Suppressor macrophage treated with lipopolysaccharide for 1 hour (primary cell): ENCODE measurements at places on chromosomes 3 and 15.

GRCh38 chr15:25795061-25795460 lies 68.1 kb downstream of the ATP10A start:
- no peak for DNase-seq

DNA sequence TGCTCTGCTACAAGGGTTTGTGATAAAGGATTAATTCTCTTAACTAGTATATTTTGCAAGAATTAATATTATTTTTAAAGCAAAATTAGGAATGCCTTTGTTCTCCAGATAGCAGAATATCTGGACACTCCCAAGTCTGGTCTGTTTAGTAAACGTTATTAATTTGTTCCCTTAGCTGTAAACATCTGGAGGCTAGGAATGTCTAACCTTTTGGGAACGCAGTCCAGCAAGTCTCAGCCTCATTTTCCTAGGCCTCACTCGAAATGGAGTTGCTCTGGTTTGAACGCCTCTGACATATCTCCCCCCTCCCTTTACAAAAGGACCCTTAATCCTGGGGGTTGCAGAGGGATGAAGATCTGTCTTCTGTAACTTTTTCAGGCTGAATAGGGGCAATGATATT lies 59.3 kb upstream of the WNT7A start:
- DNase-seq = no peak

GRCh38 chr3:137854533-137855261 lies 90.6 kb downstream of the SOX14 start:
- no peak for DNase-seq

GRCh38 chr3:66442254-66443117 lies 58.3 kb downstream of the LRIG1 start:
- peak; percentile 23 for DNase-seq

DNA sequence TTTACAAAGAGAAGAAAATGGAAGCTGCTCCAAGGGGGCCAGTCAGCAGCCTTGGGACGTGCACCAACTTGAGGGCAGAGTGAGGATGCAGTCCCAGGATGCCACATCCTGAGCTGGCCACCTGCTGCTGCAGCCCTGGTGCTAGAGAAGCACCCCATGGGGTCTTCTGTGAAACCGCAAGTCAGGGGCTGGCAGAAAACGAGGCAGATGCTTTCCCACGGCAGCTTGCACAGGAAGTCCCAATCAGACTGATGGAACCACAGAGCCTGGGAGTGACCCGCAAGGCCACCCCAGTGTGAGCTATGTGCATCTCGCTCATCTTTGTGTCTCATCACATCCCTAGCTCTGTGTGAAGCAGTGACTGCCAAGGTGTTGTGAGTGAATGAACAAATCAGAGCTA lies 76.5 kb downstream of the NUP210 start:
- DNase-seq = no peak

GRCh38 chr15:89783861-89784685 lies 7.9 kb downstream of the MESP2 start:
- DNase-seq = no peak

GRCh38 chr3:186138272-186138981 lies 29.5 kb upstream of the ETV5 start:
- no peak for DNase-seq

DNA sequence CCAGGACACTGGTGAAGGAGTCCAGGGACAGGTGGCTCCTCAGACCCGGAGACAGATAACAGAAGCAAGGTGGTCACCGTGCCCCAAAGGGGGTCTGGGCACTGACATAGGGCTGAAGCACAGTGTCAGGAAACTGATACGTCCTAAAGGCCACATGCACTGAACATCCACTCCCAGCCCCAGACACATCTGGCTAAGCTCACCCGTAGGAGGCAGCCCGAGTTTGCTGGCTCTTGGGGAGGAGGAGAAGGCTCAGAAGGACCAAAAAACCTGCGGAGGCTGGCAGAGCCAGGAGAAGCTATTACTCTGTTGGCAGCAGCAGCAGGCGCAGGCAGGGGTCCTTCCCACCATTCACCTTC lies 1.2 kb downstream of the CACNA2D2 start:
- no peak for DNase-seq

- peak; percentile 75 for DNase-seq
These were observed 1.2 kb downstream of the MECOM start for GRCh38 chr3:169662132-169662842.

- no peak for DNase-seq
These were observed 33.5 kb downstream of the PDIA5 start for GRCh38 chr3:123100193-123100776.

DNA sequence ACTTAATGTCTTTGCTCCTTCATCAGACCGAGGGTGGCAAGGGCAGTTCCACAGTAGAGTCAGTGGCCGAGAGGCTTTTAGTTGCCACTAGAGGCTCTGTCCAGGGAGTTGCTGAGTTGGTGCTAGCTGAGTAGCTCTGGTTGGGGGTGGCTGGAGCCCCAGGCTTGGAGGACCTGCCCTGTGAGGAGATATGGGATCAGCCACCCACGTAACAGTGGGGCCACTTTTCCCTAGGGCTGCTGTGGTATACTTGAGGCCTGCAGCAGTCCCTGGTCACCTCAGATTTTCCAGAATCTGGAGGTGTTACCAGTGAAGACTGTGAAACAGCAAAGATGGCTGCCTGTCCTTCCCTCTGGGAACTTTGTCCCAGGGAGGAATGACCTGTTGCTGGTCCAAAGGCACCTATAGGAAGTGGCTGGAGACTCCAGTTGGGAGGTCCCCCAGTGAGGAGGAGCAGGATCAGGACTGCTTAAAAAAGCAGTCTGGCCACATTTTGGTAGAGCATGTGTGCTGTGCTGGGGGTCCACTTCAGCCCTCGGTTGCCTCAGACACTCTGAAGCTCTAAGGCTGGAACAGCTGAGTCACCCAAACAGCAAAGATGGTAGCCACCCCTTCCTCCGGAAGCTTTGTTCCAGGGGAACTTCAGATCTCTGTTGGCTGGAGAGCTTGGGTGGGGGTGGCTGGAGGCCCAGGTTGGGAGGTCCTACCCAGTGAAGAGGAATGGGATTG lies 72.9 kb downstream of the AKAP13 start:
- no peak for DNase-seq

GRCh38 chr3:57545636-57546268 lies 1.6 kb upstream of the DNAH12 start:
- DNase-seq = peak; percentile 11

GRCh38 chr3:139560411-139560810 lies 20.9 kb upstream of the RBP1 start:
- DNase-seq = no peak

DNA sequence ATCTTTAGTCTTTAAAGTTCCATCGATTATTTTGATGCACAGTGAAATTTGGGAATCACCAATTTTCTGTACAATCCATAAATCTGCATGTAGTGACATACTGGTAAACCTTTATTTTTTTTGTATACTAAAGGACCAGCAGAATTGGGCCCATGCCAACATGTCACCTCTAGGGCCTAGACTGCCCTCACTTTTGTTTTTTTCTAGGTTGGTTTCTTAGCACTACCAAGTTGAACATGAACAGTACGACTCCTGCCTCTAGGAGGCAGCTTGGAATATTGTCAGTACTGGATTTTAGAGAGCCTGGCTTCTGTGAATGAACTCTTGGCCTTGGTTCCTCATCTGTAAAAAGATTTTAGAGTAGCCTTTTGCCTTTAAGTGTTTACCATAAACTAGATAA lies 32.3 kb downstream of the NKIRAS1 start:
- peak; percentile 41 for DNase-seq

DNA sequence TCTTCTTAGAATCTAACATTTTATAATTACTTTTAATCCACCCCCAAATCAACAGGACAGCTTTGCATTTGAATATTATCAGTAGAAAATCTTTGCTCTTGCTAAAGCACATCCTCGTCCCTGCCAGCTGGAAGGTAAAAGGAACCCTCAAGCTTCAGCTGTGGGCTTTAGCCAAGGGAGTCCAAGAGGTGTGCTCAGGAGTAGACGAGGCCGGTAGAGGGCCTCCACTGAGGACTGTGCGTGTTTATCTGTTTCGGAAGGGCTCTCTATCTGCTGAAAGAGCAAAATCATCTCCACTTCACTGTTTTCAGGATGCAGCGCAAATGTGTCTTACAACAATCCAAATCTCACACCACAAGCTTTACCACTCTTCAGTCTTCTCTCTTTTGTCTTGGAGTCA lies 257.4 kb upstream of the IL12A start:
- DNase-seq = no peak

DNA sequence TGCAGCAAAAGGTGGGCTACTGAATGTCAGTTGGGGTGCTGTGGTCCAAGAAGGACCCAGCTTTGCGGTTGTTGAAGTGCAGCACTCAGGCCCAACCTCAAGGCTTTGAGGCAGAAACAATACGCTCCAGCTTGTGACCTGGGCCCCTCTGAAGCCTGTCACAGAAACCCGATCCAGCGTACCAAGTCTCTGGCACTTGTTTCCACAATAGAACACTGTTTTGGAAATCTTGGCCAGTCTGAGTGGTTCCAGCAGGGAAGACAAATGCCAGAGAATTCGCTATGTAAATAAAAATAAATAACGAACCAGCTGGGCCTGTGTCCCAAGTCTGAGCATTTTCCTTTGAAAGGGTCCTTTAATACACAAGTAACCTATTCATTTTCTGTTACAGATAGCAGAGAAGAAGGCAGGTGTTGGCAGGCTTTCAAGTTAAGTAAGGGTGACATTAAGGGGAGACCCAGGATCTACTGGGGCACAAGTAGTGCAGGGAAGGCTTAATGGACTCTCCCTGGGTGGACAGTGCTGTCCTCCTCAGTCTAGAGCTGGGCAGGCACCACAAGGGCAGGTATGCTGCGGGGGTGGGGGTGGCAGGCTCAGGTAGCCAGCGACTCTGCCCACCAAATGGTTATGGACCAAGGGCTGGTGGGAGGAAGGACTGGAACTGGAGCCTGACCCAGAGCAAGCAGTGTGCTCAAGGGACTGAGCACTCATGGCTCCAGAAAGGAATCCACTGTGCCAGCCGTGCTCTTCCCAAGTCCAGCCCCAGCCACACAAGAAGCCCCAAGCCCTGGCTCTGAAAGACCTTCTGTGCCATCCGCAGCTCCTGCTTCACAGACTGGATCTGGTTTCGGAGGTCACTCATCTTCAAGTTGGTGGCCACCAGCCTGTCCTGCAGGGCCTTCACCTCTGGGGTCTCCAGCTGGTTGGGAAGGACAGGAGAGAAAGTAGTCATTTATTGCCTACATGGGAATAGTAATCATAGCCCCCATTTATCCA lies 26.3 kb downstream of the CCDC13 start:
- no peak for DNase-seq

GRCh38 chr3:121835465-121835801 lies 424 bp downstream of the EAF2 start:
- no peak for DNase-seq

- peak; percentile 93 for DNase-seq
These were observed 5.7 kb downstream of the STIMATE start for GRCh38 chr3:52891615-52892081.

DNA sequence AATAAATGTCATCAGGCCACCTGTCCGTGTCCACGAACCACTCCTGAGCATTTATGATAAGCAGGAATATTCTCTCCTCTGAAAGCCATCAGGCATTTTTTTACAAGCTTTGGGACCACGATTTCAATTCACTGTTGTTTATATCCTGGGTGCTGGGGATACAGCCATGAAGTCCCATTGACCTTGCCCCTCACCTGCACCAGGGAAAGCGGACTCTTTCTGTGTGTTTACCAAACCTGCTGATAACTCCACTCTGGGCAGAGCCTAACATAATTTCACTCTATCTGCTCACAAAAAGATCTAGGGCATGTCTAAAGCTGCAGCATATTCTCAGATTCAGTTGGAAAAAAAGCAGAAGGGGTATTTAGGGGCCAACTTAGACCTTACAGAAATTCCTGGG lies 4.8 kb downstream of the DNASE1L3 start:
- DNase-seq = no peak

DNA sequence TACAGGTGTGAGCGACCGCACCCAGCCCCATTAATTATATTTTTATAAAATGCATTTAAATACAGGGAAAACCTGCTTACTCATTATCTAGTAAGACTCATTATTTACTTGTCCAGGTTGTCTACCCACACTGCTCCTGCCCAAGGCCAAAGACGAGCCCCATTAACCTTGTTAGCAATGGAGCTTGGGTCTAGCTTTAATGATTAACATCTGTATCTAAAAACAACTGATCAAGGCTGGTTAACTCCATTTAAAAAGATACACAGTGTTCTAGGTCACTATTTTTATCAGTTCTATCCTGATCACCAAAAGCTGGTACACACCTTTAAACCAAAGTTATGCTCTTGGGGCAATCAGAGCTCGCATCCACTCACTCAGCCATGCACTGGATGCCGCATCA lies 10.4 kb upstream of the NCKIPSD start:
- DNase-seq = no peak

- DNase-seq = no peak
These were observed 89.4 kb upstream of the CDAN1 start for GRCh38 chr15:42826251-42826890.

- DNase-seq = no peak
These were observed 1.9 kb downstream of the RAB6B start for GRCh38 chr3:133893683-133894352.

GRCh38 chr3:128226795-128227395 lies 73.6 kb downstream of the EEFSEC start:
- DNase-seq = peak; percentile 72

DNA sequence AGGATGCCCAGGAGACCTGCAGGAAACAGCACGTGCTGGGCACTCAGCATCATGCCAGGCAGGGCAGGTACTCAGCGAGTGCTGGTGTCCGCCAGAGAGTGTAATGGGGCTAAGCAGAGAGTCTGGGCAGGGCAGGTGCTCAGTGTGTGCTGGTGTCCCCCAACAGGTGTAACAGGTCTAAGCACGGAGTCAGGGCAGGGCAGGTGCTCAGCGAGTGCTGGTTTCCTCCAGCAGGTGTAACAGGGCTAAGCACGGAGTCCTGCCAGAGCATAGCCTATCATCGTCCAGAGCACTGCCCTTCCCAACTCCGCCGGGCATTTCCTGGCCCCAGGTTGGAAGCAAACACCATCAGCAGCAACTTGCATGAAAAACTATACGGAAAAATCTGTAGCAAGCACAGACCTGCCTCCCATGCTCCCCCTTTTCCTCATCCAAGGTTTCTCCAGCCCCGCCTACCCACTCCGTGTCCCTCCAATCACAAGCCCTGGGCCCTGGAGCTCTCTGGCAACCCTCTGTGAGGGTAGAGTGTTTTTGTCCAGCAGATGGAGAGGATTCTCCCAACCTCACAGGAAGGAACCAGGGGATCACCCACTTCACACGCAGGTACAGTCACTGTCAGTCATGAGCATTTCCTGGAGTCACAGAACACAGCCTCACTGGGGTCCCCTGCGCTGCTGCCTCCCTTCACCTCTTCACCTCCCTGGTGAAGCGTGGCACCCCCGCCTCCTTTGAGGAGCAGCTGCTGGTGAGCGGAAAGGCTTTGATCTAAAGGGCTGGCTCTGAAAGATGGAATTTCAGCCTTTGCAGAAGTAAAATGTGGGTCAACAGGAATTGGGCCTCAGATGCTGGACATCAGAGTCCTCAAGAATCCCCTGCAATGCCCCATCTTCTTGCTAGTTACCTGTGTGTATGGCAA lies 302.5 kb downstream of the OCA2 start:
- DNase-seq = no peak

DNA sequence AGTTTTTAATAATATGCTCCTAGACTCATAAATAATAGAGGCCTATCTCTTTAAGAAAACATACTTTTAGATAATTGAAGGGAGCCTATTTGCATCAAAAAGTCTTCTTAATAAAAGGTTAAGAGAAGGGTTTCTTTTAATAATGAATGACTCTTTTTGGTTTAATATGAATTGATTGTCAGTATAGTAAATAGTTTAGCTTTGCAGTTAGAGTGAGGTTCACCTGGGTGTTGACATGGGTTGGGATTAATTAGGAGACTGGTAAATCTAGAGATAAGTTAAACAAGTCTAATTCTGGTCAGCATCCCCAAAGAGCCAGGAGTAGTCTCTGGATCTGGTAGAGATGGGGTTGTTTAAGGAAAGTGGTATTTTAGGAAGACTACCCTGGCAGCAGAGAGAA lies 43.0 kb downstream of the KAT2B start:
- no peak for DNase-seq
